Mammary microvascular endothelial cell (primary cell): ENCODE measurements at places on chromosomes 7 and 10. TPM values are rescaled to one million over a fixed set of nuclear protein-coding genes. Genes with fewer than 3 reads are reported as not detected.

The ZNF277 gene
- 17.0 and 18.3 TPM in 2 replicates for total RNA-seq

The TSC22D4 gene
- total RNA-seq: 62.0 and 63.5 TPM in 2 replicates

The C10orf53 gene
- not detected in 2 replicates for total RNA-seq

The ZNF365 gene
- total RNA-seq: 0.20 and 0.33 TPM in 2 replicates

The SPDYE2 gene
- total RNA-seq: not detected in 2 replicates
